ENCODE measurements at places on chromosomes 1 and 21.

DNA sequence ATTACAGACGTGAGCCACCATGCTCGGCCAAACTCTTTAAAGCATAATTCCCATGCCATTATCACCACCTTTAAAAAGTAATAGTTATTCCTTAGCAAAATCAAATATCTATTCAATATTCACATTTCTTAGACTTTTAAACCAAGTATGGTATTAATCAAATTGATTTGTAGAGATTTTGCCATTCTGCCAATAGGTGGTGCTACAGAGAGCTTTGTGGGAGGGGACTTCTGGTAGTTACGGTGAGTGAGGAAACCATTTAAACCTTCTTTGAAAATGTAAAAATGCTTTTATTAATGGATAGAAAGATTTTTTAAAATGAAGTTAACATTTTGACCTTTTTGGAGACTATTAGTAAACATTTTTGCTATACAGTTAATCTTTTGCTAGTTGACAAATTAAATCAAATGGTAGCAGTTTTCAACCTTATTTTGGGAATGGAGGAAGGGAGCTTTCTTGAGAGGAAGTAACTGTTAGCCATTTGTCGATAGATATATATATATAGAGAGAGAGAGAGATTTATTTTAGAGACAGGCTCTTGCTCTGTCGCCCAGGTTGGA, 19.3 kb downstream of the IARS2 start:
- peak; percentile 12 for DNase-seq

GRCh38 chr21:42121794-42122193, 50.7 kb downstream of the UMODL1 start:
- DNase-seq, result no peak

DNA sequence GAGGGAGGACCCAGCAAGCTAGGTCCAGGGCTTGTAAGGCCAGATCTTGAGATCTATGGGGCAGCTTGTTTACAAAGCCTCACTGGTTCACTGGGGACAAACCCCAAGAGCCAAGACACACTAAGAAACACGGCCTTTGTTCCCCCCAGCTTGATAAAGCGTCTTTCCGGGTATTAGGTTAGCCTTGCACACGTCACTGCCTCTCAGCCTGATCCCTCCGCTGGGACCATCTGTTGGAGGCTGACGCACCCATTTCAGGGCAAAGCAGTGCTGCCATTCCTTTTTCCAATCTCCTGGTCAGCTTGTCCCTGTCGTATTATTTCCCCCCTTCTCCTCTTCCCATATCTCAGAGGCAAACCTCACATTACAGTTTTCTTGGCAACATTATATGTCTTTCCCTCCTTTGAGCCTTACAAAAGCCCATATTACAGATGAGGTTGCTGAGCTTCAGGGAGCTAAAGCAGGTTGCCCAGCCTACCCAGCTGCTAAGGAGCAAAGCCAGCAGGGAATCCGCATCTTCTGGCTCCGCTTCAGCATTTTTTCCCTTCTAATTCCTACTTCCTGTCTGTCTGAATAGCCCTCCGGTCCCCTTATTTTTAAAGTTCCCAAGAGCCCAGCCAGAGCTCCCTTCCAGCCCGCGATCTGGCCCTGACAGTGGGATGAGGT, 4.1 kb downstream of the HEYL start:
- no peak for DNase-seq

DNA sequence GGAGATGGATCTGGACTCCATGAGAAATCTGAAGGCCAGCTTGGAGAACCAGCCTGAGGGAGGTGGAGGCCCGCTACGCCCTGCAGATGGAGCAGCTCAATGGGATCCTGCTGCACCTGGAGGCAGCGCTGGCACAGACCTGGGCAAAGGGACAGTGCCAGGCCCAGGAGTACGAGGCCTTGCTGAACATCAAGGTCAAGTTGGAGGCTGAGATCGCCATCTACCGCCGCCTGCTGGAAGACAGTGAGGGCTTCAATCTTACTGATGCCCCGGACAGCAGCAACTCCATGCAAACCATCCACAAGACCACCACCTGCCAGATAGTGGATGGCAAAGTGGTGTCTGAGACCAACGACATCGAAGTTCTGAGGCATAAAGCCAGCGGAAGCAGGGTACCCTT, 601.5 kb upstream of the ZP4 start:
- DNase-seq, result no peak

DNA sequence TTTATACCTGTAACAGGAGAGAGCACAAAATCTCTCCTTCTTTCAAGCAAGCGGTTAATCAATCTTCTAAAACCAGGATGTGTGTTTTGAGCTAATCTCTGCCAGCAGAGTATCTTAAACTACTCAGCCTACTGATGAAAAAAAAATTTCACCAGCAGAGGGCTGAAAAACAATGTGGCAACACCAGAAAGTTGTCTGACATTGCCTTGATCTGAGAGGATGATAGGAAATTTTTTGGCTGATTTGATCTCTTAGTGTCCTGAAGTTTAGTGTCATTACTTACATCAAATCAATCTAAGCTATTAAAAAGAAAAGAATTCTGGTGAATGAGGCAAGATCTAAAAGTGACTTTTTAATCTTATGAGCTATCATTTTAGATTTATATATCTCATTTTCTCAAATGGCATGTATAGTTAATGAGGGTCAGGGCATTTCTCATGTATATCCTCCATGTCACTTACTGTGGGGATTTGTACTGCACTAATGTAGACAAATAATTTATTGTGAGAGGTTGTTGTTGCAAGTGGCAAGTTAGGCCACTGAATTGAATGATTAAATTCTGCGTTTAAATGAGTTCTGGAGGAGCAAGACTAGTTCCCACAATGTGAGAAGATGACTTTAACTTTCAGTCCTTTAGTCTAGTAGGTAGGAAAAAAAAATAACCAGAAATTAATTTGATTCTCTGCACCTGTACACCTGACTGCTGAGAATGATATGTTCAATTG, 10.9 kb downstream of the ADAMTS1 start:
- DNase-seq, result no peak

- no peak for DNase-seq
Observed at GRCh38 chr1:72037745-72038343, 244.5 kb downstream of the NEGR1 start.

GRCh38 chr1:247746391-247746935, 1.5 kb downstream of the OR14A2 start:
- DNase-seq, result no peak

GRCh38 chr1:205287076-205287475, 34.5 kb downstream of the NUAK2 start:
- no peak for DNase-seq

Data from stimulated activated CD4-positive, alpha-beta T cell treated with anti-CD3 and anti-CD28 coated beads, Interleukin-1b, Interleukin-23, amount 100 ng/mL, for 4 hours (primary cell).